Heart left ventricle (tissue), 16 donors: ENCODE measurements at places on chromosomes 3 and 15. TPM values are rescaled to one million over a fixed set of nuclear protein-coding genes. Genes with fewer than 3 reads are reported as not detected.
A peak's percentile ranks its signal among the peaks of the same experiment; 100 is the strongest.

- no peak for DNase-seq
Measured at GRCh38 chr15:75356006-75356405, 9.2 kb downstream of the NEIL1 start.

GRCh38 chr3:136861890-136862616 lies at the start of gene NCK1:
Gene NCK1, plus strand, starts transcription at chr3:136862208. Its CDS starts 65,794 bp downstream, at chr3:136928002.
- peak; percentile 99 for DNase-seq

COL6A5 gene
- not detected for polyA plus RNA-seq

DNA sequence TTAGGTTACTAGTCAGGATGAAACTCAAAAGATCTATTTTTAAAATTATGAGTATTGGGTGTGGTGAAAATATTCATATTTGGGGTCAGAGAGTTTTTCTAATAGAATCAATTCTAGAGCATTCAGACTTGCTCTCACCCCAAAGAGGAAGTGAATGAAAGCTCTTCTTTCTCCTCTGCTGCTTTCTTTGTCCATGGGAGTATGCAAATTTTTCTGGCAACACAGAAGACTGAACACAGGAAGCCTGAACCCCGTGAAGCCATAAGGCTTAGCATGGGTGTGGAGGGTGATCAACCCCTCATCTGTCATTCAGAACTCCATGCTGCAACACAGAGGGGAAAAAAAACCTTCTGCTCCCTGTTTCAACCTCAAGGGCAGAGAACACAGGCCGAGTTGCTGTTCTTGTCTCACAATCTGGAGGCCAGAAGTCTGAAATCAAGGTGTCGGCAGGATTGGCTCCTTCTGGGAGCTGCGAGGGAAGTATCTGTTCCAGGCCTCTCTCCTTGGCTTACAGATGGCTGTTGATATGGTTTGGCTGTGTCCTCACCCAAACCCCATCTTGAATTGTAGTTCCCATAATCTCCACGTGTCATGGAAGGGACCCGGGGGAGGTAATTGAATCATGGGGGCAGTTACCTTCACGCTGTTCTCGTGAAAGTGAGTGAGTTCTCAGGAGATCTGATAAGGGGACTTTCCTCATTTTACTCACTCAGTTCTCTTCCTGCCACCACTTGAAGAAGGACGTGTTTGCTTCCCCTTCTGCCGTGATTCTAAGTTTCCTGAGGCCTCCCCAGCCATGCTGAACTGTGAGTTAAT lies 33.7 kb upstream of the CD47 start:
- no peak for DNase-seq

ADIPOQ gene
- polyA plus RNA-seq = 1.1 TPM

DNA sequence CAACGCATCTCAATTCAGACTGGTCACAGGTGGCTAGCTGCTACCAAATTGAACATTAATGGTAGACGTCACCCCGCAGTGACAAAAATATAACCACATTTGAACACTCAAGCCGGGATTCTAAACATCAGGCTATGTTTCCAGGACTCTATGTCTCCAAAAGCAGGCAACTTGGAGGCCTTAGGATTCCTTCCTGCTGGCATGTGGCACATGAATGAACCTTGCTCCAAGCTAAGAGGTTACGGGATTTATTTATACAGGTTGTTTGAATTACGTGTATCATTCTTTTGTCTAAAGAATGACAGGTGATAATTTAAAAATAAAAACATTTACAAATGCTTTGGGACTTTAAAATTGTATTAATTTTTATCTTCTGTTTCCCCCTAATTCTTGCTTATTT lies 864.4 kb upstream of the CFAP20DC start:
- no peak for DNase-seq

GRK7 gene
- polyA plus RNA-seq = not detected

CATSPER2 gene
- polyA plus RNA-seq = 2.9 TPM

MST1R gene
- 2.5 TPM for polyA plus RNA-seq

- DNase-seq = no peak
Measured at GRCh38 chr15:73782344-73782959, 29.3 kb upstream of the INSYN1 start.

- DNase-seq = no peak
Measured at GRCh38 chr15:68551296-68551635, 27.5 kb upstream of the CORO2B start.

GRCh38 chr15:38068626-38069391 lies 134.4 kb downstream of the TMCO5A start:
- no peak for DNase-seq

CCDC51 gene
- polyA plus RNA-seq = 13.5 TPM

IQCF5 gene
- not detected for polyA plus RNA-seq

GHRL gene
- 0.18 TPM for polyA plus RNA-seq

- DNase-seq = no peak
Measured at GRCh38 chr3:193809106-193809505, 216.1 kb downstream of the OPA1 start.
